HS-5 (cell line): ENCODE measurements at places on chromosomes 2 and 18.

DNA sequence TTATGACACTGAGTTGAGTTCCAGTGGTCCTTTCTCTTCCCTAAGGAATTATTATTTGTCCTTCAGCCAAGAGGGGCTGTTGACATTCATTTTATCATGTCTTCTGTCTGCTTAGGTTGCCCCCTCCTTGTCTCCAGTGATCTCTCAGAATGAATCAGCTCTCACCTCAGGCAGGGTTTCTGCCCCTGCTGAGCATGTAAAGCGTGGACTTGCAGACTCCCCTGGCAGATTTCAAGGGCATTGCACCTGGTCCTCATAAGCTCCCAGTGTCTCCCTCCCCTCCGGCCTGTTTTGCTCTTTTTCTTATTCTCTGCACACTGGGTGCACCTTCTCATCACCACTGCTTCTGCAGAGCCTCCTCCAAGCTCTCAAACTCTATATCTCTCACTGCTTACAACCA, 188.4 kb downstream of the KCNS3 start:
- DNase-seq = no peak

DNA sequence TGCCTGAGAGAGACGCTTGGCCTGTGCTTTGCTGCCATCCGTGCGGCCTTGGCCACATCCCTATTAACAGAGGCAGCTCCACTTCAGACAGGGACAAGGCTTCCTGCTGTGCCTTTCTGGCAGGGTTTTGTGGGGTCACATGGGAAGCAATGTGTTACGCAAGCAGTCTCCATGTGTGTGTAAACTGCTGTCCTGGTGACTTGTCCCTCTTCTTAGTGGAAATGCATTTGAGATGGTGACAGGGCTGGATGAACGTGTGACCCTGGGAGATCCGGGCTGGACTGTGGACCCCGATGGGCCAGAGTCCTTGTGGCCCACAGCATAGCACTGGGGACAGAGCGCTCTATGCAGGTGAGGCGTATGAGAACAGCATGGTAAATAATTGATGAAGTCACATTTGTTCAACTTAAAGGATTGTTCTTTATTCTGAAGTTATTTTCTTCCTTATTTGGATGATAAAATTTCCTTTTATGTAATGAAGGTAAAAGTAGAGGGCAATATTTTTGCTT, 23.2 kb downstream of the ASB1 start:
- DNase-seq = no peak

DNA sequence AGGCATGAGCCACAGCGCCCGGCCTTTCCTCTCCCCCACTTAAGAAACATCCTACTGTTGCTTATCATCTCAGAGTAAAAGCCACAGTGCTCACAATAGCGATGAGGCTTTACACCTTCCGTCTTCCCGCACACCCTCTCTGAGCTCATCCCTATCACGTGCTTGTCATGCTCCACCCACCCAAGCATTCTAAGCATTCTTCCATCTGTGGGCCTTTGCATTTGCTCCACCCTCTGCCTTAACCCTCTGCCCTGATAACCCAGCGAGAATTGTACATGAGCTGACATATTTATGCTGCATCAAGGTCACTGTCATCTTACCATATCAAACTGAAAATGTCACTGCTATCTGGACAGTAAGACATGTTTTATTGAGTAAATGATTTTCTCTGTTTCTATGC, 22.6 kb downstream of the FOXI3 start:
- DNase-seq = no peak

- DNase-seq = no peak
Measured at GRCh38 chr2:184520441-184520840, 77.9 kb upstream of the ZNF804A start.

GRCh38 chr2:85811180-85812093, 57.6 kb downstream of the ATOH8 start:
- DNase-seq = no peak

- DNase-seq = no peak
Measured at GRCh38 chr18:59484561-59485328, 125.7 kb upstream of the LMAN1 start.

GRCh38 chr2:8550937-8551621, 130.8 kb upstream of the ID2 start:
- no peak for DNase-seq

GRCh38 chr2:142286618-142287017, 155.8 kb upstream of the LRP1B start:
- no peak for DNase-seq

DNA sequence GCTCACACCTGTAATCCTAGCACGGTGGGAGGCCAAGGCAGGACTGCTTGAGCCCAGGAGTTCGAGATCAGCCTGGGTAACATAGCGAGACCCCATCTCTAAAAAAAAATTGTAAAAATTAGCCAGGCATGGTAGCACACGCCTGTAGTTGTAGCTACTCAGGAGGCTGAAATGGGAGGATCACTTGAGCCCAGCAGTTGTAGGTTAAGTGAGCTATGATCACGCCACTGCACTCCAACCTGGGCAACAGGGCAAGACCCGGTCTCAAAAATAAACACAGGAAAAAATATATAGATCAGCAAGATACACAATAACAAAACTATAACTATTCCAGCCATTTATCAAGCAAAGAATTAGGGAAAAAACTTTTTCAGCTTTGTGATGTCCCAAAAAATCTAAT, 3.0 kb downstream of the SF3B1 start:
- no peak for DNase-seq

- no peak for DNase-seq
Measured at GRCh38 chr18:38023871-38024270, 458.3 kb upstream of the CELF4 start.

- DNase-seq = peak; percentile 18
Measured at GRCh38 chr2:134167015-134167414, 86.9 kb upstream of the MGAT5 start.

DNA sequence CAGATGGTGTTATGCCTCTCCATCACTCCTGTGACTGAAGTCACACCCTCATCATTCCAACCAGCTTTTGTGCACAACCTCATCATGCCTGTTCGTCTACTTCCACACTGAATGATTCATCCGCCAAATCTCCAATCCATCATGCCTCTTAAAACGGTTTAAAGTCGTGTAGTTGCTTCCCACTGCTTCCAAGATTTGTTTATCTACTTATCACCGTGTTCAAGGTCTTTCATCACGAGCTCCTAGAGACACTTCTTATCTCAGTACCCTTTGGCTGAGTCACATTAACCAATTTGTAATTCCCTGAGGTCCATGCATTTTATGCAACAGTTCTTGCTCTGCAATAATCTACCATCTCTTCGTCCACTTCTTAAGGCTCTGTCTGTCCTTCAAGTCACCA, 592.3 kb upstream of the ID2 start:
- DNase-seq = no peak

GRCh38 chr2:122706757-122707223, 951.3 kb downstream of the TSN start:
- no peak for DNase-seq

GRCh38 chr2:69779258-69780001, 37.5 kb downstream of the ANXA4 start:
- DNase-seq = peak; percentile 51

DNA sequence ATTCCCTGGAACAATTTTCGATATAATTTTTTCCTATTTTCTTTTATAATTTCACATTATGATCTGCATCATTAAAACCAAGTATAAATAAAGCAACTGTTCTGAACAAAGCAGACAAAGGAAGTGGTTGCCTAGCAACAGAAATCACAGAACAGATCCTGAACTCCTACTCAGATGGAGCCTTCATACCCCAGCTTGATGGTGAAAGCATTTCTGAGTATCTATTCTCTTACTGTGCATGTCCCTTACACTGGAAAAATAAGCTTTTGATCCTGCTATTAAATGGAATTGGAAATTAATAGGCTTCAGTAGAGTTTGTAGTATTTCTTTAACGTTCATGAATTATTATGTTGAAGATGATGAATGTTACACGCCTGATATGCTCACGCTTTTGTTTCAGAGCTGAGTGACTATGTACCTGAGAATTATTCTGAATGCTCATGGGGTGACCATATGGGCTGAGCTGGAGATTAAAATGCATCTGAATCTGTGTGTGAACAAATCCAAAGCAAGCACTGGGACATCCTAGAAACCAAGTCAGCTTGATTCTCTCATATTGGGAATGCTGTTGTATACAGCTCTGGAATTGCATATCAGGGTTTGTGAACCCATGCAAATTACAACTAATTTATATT, 254.0 kb downstream of the KCNJ3 start:
- no peak for DNase-seq

DNA sequence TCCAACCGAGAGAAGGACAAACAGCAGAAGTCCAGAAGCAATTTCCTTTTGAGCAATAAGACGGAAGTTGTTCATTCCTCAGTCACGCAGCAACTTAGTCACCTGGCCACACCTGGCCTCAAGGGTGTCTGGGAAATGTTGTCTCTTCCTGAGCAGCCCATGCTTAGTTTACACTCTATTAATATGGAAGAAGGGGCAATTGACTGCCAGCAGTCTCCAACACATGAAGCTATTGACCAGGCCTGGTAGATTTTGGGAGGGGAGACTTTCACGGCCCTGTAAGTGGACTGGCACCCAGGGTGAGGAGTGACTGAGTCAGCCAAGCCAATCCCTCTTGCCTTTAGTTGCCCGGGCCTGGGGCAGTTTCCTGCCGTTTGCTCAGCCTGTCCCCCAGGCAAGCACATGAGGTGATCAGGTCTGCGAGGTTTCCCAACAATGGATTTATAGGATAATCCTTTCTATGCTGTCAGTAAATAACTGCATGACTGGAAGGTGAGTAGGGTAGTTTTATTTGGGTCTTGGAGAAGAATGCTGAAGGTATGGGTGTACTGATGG, 43.8 kb upstream of the PPP4R1 start:
- DNase-seq = no peak

DNA sequence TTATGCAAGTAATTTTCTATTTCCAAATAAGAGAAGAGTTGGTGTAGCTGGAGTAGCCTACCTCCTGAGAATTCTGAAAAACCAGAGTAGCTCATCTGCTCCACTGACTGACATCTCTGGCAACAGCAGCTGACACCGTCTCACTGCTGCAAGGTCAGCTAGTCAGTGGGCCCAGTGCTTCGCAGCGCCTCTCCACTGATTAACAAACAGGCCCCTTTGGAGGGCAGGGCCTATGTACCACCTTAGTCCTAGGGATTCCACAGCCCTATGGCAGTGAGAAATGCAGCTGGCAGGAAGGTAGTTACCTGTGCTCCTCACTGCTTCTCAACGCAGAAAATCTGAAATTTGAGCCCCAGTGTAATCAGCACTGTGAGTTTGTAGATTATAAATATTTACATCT, 97.5 kb downstream of the DLGAP1 start:
- no peak for DNase-seq

GRCh38 chr18:5841518-5841917, 53.8 kb downstream of the TMEM200C start:
- DNase-seq = no peak

- DNase-seq = no peak
Measured at GRCh38 chr18:67916097-67916496, 399.6 kb upstream of the DSEL start.

GRCh38 chr2:219344751-219345430, 12.3 kb upstream of the RESP18 start:
- DNase-seq = no peak

- DNase-seq = no peak
Measured at GRCh38 chr2:143071185-143071876, 57.9 kb upstream of the ARHGAP15 start.

DNA sequence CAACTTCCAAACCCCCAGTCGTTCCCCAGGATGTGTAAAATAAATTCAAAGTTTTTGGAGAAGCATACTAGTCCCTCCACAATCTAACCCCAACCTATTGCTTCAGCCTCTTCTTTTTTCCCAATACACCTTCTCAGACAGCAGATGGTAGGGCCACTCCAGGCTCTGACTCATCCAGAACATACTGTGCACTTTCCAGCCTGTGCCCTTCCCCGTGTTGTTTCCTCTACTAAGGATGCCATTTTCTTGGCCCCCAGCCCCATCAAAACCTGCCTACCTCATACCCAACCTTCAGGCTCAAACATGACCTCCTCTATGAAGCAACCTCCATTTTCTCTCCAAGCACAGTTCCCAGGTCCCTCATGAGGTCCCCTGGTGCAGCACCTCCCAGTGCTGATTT, 669.3 kb downstream of the BCL11A start:
- DNase-seq = no peak

- DNase-seq = no peak
Measured at GRCh38 chr2:70380621-70381020, 78.8 kb upstream of the FAM136A start.

- DNase-seq = no peak
Measured at GRCh38 chr2:27191070-27191829, 20.6 kb upstream of the ATRAID start.

DNA sequence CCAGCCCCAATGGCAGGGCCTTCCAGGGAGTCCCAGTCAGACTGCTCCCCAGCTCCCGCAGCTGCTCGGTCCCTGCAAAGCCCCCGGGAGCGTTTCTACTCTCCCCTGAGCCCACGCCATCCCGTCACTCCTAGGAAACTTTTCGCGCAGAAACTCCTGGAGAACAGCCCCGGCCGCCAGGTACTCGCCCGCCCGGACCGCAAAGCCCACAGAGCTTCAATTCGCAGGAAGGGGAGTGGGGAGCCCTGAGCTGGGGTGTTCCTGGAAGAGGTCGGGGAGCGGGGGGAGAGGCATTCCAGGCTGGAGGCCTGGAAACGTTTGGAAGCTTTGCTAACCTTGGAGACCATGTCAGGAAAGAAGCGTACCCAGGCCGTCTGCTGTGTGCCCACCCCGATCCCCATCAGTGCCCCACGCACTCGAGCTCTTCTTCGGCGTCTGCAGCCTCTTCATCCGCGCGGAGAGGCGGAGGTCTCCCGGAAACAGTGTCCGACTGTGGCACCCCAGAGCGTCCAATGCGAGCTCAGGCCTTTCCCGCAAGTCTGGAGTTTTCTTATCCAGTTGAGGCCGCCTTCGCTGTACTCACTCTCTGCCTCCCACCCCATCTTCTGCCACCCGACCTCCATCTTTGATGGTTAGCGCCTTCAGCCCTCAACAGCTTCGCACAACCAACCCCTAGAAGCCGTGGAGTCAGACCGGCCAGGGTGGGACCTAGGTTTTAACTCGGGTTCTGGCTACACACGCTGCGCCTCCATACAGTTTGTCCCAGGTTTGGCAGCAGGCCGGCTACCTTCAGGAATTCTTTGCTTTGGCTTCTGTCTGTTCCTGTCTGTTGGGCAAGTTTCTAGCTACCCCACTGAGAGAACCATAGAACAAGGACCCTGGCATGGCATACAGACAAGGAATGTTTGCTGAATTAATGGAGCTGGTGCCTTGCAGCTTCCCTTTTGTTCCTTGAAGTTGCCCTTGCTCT, 3.7 kb downstream of the PCGF1 start:
- no peak for DNase-seq

GRCh38 chr2:239715202-239715601, 309.9 kb downstream of the NDUFA10 start:
- no peak for DNase-seq

- no peak for DNase-seq
Measured at GRCh38 chr2:9247177-9247576, 40.6 kb downstream of the ASAP2 start.

GRCh38 chr2:173149491-173149890, 73.8 kb downstream of the MAP3K20 start:
- DNase-seq = no peak
